ENCODE measurements at places on chromosomes 2 and 18.

GRCh38 chr2:88637464-88637863, 10.2 kb upstream of the EIF2AK3 start:
- no peak for DNase-seq

DNA sequence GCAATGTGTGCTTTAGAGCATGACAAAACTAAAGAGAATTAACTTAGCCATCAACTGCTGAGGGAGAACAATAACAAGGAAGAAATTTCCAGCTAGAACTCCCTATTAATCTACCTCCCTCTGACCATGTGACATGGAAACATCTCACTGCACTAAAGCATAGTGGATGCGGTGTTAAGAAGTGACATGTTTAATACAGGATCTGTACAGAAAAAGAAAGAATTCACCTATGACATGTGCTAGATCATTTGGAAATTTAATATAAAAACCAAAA, 202.3 kb upstream of the KLHL14 start:
- no peak for DNase-seq

DNA sequence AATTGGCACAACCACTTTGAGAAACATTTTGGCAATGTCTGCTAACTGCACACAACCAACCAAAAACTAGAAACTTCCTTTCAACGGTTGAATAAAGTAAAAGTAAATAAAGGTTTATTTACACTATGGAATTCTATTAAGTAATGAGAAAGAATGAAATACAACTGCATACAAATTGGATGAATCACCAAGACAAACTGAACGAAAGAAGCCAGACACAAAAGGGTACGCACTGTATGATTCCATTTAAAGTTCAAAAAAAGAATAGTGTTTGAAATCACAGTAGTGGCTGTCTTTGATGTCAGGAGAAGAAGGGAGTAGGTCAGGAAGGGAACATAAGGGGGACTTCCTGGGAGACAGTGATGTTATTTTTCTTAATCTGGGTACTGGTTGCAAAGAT, 46.5 kb upstream of the SULT1C3 start:
- DNase-seq = no peak

- no peak for DNase-seq
These were observed 130.1 kb downstream of the SMAD7 start for GRCh38 chr18:48820483-48821250.

DNA sequence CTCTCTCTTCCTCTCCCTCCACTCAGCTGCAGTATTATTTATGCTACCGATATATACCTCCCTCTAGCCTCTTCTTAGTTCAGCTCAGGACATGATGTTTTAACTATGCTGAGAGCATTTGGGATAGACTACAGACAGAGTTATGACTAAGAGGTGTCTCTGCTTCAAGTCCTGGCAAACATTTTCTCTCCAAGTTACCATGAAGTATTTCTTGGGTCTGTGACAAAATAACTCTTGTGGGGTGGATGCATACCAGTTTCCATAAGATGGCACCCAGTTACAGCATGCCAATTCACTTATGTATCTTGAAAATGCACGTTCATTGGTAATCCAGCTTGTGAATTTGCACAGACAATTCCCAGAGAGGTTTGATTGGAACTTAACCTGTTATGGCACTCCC, 737.6 kb downstream of the SLC4A3 start:
- DNase-seq = no peak

GRCh38 chr2:119856469-119856901, 96.8 kb downstream of the PTPN4 start:
- no peak for DNase-seq

GRCh38 chr2:171432969-171433762, 624 bp downstream of the METTL8 start:
- peak; percentile 30 for DNase-seq

DNA sequence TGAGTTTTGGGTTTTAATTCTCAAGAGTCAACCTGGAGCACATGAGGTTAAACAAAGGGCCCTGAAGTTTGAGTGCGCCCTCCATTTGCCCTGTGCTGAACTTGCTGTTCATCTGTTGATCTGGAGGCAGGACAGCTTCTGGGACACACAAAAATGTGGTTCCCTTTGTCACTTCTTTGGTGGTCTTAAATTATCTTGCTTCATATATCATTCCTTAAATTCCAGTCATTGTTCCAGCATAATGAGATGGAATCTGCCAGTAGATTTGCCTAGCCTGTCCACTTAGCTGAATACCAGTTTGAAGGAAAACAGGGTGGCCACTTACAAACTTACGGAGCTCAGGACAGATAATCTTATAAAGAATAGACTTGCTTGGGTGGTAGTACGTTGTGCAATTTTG, 916 bp downstream of the CETN1 start:
- no peak for DNase-seq

DNA sequence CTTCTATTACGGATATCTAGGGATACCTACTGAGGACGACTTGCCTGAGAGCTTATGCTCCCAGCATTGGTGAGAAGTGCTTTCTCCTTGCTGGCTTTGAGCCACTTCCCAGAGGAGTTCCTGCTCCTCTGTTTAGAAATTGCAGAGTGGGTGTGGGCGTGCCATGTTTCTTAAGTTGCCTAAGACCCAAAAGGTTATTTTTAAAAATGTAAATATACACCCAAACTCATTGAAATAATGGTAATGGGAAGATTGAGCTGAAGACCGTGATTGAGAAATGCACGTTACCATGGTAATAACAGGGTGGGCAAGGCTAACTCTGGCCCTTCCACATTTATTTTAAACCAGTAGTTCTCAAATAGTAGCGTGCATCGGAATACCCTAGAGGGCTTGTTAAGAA, 17.2 kb upstream of the TMEM200C start:
- no peak for DNase-seq

GRCh38 chr2:8162552-8162951, 519.3 kb upstream of the ID2 start:
- DNase-seq = no peak

GRCh38 chr2:149394864-149395263, 64.5 kb downstream of the LYPD6 start:
- no peak for DNase-seq

DNA sequence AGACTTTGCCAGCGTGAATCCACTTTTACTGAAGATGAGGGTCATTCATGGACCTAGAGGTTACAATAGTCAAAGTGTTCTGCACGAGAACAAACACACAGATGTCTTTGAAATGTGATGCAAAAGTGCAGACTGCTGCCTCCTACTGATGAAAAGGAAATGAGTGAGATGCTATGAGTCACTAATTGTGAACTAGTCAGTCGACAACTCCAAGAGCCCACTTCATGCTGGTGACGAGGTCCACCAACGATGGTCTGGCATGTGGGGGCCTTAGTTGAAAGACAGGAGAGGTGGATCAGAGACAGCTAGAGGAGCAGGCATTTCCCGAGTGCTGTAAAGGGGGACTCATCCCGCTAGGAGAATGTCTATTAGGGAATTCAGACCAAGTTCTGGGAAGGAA, 17.1 kb upstream of the ZNF236 start:
- no peak for DNase-seq

- no peak for DNase-seq
These were observed 24.4 kb downstream of the RDH14 start for GRCh38 chr2:18536100-18536499.

GRCh38 chr2:100835006-100835659, 15.2 kb downstream of the NPAS2 start:
- DNase-seq = no peak

- DNase-seq = no peak
These were observed 564.2 kb downstream of the TSN start for GRCh38 chr2:122319539-122320132.

GRCh38 chr18:10481831-10482230, 27.4 kb downstream of the APCDD1 start:
- no peak for DNase-seq

DNA sequence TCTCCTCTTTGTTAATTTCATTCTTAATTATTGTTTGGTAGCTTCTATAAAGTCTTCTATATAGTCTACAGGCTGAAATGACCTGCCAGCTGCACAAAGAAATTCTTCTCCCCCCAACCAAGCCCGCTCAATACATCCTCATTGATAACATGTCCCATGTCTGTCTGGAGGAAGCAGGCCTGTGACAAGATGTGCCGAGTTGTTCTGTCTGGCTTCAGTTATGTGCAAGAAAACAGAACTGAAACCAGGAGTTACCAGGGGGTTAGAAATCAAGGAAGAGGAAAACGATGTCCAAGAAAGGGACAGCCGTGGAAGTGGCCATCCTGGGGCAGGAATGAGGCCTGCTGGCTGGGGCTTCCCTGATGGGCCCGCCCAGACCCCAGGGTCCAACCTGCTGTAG, 57.6 kb downstream of the MTCL1 start:
- no peak for DNase-seq

DNA sequence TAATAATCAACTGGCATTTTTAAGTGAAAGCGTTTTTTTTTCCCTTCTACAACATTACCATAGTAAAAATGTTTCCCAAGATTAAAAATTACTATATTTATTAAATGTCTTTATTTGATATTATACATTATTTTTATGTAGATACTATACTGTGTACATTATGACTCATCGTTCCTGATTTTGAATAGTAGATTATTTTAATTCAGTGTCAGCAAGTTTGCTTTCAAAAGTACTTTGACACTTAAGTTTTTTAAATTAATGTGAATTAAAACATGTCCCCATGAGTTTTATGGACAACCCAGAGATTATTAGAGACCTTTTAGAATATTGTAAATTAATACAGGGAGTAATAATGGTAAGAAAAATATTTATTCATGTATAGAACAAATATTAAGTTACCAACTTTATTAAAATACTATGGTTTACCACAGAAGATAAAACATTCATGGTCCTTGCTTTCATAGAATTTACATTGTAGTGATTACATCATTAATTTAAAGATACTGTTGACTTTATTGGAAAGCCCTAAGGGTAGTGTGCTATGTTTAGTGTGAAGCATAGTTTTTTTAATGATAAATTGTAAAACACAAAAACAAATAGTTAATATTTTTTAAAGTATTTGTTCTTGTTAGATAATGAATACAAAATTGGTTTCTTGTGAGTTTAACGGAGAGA, 21.9 kb downstream of the DYNC1I2 start:
- DNase-seq = no peak

DNA sequence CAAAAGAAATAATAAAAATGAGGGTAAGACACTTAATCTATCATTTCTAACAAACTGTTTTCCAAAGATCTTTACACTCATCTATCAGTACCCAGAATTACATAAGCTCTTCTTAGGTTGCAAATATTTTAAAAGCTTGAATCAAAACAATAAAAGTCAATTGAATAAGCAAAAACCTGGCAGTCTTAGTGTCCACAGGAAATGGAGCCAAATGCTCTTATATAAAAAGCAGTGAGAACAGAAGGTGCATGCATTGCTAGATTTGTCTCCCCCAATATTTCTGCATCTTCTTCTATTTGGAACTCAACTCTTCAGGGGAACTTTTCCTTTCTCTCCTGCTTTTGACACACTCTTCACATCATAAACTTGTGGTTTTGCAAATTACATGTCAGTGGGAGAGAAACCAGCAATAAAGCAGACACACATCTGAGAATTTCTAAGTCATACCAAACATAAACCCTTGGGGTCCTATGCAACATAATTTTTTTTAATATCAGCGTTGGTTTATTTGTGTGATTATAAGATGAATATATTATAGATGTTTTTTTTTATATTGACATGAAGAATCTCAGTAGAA, 343.9 kb upstream of the ACVR2A start:
- DNase-seq = no peak

DNA sequence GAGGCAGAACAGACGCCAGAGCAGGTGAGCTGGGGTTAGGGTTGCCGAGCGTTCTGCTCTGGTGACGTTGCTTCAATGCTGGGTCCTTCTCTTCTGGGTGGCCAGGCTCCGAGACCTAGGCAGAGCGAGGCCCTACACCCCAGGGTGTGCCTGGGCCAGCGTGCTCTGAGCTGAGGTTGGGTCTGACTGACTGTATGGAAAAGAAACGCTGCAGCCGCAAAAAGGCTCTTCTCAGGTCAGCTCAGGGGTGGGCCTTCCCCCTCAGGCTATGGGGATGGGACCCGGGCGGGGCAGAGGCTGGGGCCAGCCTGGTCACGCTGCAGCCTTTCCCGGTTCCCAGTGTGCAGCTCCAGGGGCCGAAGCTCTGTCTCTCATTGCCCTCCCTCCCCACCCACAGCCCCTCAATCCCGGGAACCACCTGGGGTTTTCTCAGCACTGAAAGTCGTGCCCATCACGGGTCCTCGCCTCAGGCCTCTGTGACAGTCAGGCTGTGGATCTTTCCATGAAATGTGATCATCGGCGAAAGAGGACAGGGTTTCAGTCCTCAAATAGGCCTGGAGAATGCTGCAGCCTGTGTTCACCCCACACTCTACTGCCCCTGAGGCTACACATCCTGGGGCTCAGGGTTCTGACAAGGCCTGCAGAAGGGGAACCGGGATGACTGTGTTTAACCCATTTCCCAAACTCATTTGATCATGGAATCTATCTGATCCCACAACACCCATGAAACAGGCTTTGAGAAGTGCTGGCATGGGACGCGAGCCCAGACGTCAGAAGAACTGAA, 19.4 kb downstream of the CYP26B1 start:
- no peak for DNase-seq

GRCh38 chr18:10872304-10872703, 277.1 kb downstream of the PIEZO2 start:
- no peak for DNase-seq

DNA sequence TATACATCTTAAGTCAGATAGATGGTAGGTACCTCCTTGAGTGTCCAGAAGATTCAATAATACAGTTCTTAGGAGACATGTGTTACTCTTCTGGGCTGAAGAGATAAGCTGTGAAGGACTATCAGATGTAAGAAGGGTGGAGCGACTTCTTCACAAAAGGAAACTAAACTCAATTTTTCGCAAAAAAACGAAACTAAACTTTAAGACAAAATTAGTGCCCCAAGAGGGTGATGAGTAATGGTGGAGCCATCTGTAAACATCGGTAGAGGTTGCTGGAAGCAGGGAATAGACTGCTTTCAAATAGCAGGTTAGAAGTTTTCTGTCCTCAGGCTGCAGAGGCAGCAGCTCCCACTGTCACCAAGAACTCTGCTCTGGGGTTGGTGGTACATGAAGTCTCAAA, 111.6 kb upstream of the TACR1 start:
- DNase-seq = no peak

DNA sequence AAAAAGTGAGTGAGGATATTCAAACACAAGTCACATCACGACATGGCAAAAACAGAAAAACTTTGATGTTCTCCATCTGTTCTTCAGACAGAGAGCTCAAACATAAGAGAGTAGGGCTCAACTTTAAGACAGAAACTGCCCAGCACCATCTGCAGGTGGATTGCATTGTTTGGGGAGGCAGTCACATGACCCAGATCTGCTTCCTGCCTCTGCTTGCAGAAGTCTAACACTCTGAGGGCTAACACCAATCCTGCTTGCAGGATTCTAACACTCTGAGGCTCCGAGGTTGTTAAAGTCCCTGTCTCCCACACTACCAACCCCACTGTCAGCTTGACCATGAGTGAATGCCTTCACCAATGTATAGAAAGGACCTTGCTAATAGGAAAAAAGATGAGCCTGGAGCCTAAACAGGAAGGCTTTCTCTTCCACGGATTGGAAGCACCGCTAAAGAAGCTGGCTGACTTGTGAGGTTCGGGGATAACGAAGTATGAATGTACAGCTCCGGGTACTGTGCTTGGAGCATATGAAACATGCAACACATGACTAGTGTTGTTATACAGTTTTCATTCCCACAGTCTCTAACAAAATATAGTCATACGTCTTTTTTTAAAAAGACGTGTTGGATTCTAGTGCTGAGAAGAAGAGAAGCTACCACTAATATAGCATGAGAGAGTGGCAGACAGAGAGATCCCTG, 176.6 kb upstream of the CREB1 start:
- no peak for DNase-seq

All from stimulated activated naive CD4-positive, alpha-beta T cell treated with Interleukin-2 at 50 U/mL for 16 hours (primary cell).